ENCODE measurements at places on chromosomes 5 and 9.
A peak's percentile ranks its signal among the peaks of the same experiment; 100 is the strongest.

GRCh38 chr5:125179612-125180011 is 433.2 kb upstream of the ZNF608 start:
- DNase-seq: no peak

GRCh38 chr5:114782869-114783268 is 386.8 kb downstream of the TRIM36 start:
- no peak for DNase-seq

DNA sequence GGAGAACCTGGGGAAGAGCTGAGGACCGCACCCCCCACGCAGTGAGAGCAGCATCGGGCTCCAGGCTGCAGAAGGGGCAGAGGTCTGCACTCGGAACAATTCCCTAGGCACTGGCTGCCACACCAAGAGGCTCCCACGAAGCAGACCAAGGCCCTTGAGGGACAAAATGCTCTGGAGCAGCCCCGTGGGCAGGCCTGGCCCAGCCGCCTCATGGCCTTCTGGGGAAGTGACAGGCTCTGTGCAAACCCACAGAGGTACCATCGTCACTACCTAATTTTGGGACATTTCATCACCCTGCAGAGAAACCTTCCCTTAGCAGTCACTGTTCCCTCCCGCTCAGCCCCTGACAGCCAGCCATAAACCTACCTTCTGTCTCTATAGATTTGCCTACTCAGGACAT is 15.9 kb downstream of the FBXW5 start:
- no peak for DNase-seq

DNA sequence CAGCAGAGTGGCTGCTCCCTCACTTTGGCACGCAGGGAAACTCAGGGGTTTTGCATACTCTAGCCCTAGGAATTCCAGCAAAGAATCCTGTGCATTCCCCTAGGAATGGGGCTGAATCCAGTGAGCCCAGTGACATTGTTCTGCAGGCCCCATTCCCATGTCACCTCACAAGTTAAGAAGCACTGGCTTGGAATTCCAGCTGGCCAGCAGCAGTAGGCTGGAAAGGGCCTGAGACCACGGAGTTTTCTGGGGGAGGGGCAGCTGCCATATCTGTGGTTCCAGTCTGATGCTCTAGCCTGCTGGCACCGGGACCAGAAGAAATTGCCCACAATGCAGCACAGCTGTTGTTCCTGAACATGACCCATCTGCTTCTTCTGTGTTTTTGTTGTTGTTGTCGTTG is 217.6 kb upstream of the DMRTA1 start:
- DNase-seq: no peak

DNA sequence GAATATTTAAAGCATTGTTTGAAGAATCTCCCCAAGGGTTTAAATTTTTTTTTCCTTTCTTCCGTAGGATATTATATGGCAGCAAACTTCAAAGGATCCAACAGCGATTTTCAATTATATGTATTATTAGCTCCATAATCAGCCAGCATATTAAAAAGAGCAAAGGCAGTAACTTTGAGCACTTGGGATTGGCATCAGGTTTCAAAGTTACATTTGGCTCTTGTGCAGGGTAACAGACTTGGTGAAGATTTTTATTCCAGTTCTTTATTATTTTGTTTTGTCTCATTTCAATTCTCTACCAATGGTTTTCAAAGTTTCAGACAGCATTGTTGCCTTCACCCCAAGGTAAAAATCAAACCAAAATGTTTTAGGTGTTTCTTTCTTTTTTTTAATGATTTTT is 116.7 kb upstream of the ZNF366 start:
- DNase-seq: no peak

- DNase-seq: no peak
Observed at GRCh38 chr5:180133551-180133950, 62.0 kb upstream of the RNF130 start.

GRCh38 chr5:54869691-54870090 is 115.7 kb downstream of the ESM1 start:
- no peak for DNase-seq

DNA sequence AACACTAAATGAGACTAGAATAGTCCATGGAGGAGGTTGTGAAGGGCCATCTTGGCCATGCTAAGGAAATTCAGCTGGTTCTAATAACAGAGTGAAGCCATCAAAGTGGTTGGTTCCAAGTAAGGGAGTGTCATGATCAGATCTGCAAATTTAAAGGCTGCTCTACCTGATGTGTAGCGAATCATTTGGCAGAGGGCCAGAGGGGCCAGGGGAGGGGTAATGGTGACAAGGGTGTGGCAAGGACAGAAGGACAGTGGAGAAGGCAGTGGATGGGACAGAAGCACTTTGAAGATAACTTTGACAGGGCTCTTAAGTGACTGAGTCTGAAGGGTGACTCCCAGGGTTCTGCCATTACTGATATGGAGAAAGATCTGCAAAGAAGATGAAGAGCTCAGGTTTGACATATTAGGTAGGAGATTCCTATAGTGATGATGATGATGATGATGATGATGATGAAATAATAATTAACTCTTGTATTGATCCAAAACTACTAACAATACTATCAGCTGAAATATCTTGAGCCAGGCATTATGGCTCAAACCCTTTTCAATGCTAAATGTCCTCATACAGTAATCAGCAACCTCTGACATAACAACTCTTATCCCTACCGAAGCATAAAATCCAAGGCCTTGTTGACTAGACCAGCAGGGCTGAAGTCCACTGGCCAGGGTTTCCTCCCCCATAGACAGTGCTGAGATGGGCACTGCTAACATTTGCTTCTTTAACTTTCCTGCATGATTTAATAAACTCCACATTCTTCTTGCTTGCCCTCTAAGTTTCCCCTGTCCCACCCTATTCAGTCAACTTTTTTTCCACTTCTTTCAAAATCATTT is 20.0 kb downstream of the KIAA1191 start:
- peak; percentile 55 for DNase-seq

- DNase-seq: no peak
Observed at GRCh38 chr5:147327421-147327820, 92.6 kb downstream of the STK32A start.

DNA sequence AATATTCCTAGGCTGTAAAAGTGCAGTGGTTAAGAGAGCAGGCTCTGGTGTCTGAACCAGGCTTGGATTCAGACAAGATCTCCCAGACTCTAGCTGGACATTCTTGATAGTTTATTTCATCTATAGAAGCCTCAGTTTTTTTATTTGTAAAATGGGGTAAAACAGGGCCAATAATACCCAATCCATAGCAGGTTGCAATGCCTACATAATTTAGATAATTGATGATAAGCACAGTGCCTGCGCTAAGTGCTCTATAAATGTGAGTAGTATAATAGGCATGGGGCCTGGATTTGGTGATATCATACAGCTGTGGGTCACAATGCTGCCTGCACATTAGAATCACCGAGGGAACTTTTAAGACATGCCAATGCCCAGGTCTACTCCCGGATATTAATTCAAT is 603.5 kb downstream of the ISL1 start:
- DNase-seq: no peak

DNA sequence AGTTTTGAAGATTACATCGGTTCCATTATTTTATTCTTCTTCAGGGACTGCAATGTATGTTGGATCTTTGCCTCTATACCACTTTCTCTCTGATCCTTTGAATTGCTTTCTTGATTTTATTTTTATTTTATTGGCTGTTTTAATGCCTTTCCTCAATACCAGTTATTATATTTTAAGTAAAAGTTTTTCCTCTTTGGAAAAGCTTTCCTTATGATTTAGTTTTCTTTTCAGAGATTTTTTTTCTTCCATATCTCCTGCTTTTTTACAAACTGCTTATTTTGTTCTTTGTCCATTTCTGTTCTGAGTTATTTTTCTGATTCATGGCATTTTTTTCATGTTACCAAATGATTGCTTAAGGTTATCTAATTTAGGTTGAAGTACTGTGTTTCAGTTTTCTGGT is 11.5 kb downstream of the ZMAT2 start:
- no peak for DNase-seq

DNA sequence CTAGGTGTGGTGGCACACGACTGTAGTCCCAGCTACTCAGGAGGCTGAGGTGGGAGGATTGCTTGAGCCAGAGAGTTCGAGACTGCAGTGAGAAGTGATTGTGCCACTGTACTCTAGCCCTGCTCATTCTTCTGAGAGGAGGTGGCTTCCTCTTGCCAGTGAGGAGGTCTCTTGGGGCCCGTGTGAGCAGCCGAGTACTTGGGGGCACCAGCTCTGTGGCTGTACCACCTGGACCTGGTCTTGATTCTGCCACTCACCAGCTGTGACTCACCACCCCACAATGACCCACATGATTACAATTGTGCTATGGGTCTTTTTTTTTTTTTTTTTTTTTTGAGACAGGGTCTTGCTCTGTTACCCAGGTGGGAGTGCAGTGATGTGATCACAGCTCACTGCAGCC is 18.0 kb upstream of the CRB2 start:
- peak; percentile 21 for DNase-seq

DNA sequence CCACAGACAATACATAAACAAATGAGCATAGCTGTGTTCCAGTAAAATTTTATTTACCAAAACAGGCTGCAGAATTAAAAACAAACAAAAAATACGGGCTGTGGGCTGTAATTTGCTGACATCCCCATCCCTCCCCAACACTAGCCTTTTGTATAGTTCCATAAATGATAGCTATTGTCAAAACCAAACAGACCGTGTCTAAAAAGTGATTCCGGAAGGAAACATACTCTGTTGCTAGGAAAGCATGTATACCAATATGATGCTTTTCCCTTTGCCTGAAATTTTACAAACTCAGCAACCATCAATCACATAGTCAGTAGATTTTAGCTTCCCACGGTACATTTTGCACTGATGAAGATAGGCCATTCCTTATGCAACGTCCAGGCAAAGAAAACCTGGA is 80.0 kb downstream of the TMEM215 start:
- no peak for DNase-seq

- DNase-seq: peak; percentile 62
Observed at GRCh38 chr5:172941067-172941516, 18.1 kb upstream of the RPL26L1 start.

- DNase-seq: no peak
Observed at GRCh38 chr5:170818232-170818631, 34.7 kb downstream of the GABRP start.

DNA sequence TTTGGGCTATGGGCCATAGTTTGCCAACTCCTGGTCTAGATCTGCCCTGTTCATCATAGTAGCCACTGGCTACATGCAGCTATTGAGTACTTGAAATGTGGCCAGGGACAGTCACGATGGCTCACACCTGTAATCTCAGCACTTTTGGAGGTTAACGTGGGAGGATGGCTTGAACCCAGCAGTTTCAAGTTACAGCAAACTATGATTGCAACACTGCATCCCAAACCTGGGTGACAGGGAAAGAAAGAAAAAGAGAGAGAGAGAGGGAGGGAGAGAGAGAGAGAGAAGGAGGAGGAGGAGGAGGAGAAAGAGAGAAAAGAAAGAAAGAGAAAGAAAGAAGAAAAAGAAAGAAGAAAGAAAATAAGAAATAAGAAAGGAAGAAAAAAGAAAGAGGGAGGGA is 5.1 kb upstream of the GMCL2 start:
- DNase-seq: no peak

DNA sequence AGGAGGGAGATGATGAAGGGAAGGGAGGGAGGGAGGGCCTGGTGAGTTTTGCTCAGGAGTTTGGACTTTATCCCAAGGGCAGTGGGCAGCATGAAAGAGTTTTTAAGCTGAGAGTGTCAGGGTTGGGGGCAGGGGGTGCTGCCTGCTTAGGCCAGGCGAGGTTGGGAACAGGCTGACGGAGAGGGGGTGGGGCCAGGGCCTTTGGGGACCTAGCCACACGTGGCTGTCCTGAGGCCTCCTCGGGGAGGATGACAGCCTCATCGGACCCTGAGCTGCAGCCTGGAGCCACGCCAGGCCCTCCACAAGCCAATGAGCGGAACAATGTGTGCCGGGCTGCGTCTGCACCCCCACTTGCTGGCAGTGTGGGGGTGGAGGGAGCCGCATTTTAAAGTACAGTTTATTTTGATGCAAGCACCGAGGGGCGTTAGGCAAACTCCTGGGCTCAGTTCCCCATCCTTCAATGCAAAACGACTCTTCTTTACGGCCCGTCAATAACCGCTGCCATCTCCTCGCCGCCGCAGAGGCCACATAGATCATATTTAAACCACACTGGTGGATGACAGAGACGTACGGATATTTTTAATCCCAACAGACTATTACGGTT is 5.3 kb upstream of the RXRA start:
- DNase-seq: no peak

DNA sequence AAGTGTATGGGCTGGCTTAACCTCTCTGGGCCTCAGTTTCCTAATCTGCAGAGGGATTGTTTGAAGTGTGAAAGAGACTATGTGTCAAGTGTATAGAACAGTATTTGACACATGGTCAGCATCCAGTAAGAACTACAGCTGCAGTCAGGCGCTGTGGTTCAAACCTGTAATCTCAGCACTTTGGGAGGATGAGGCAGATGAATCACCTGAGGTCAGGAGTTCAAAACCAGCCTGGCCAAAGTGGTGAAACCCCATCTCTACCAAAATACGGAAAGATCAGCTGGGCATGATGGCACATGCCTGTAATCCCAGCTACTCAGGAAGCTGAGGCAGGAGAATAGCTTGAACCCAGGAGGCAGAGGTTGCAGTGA is 31.9 kb upstream of the STING1 start:
- DNase-seq: no peak

- no peak for DNase-seq
Observed at GRCh38 chr9:16411311-16411710, 459.2 kb downstream of the BNC2 start.

- no peak for DNase-seq
Observed at GRCh38 chr9:92562461-92562967, 26.7 kb upstream of the ECM2 start.

DNA sequence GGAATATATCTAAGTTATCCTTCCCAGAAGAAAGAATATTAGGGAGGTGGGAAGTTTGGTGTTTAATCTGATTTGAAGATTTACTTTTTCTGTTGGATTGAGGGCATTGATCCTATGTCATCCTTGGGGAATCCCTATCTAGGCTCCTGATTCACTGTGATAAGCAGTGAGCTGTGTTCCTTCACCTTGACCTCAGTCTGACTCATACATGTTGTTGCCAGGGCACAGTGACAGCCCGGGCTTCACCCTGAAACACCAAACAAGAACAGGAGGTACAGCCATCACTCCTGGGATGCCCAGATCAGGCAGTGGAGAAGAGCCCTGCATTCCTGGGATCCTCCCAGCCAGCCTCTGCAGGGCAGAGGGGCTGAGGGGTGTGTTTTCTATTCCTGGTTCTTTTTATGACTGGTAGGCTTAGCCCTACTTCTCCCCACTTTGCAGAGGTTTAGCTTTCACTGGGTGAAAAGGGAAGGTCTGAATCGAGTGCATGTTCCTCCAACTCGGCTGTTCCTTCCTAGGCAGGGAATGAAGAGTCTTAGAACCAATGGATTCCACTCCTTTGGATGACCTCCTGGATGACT is 3.1 kb upstream of the FAM53C start:
- no peak for DNase-seq

GRCh38 chr5:36041537-36041845 is 25.2 kb downstream of the UGT3A2 start:
- no peak for DNase-seq

GRCh38 chr9:123997665-123998277 is 13.8 kb upstream of the LHX2 start:
- no peak for DNase-seq

GRCh38 chr5:14893381-14893780 is 21.8 kb upstream of the ANKH start:
- no peak for DNase-seq

GRCh38 chr9:116605060-116605459 is 82.0 kb upstream of the TRIM32 start:
- no peak for DNase-seq
